ENCODE measurements at places on chromosomes 16 and 17. TPM values are rescaled to one million over a fixed set of nuclear protein-coding genes. Genes with fewer than 3 reads are reported as not detected.

The ESRP2 gene
- 65.6 TPM for total RNA-seq

DNA sequence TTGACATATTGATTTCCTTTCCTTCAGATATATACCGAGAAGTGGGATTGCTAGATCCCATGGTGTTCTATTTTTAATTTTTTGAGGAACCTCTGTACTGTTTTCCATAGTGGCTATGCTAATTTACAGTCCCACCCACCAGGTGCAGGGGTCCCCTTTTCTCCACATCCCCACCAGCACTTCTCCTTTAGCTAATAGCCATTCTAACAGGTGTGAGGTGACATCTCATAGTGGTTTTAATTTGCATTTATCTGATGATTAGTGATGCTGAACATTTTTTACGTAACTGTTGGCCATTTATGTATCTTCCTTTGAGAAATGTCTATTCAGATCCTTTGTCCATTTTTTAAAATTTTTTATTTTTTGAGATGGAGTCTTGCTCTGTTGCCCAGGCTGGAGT lies 93.9 kb downstream of the SDR42E1 start:
- no peak for DNase-seq

The HSDL1 gene
- total RNA-seq = 22.9 TPM

- no peak for DNase-seq
These were observed 2.6 kb upstream of the ACSM3 start for GRCh38 chr16:20761175-20761574.

- DNase-seq = no peak
These were observed 39.1 kb downstream of the SPOP start for GRCh38 chr17:49638818-49639217.

GRCh38 chr17:42457107-42457792 lies 1.4 kb upstream of the ATP6V0A1 start:
- no peak for DNase-seq

DNA sequence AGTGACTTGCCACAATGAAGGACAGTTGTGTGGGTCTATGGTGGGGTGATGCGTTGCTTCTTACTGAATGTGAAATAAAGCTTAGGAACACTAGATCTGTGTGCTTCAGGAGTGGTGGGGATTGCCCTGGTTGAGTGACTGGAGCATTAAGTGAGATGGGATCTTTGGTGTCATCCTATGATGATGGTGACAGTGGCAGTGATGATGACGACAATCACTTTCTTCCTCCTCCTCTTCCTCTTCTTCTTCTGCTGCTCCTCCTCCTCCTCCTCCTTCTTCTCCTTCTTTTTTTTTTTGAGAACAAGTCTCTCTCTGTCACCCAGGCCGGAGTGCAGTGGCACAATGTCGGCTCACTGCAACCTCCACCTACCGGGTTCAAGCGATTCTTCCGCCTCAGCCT lies 396.8 kb downstream of the SEC14L1 start:
- DNase-seq = no peak

The MINK1 gene
- 204 TPM for total RNA-seq

The RNF135 gene
- total RNA-seq = 8.8 TPM

GRCh38 chr17:65092262-65092661 lies 35.7 kb upstream of the GNA13 start:
- DNase-seq = no peak

DNA sequence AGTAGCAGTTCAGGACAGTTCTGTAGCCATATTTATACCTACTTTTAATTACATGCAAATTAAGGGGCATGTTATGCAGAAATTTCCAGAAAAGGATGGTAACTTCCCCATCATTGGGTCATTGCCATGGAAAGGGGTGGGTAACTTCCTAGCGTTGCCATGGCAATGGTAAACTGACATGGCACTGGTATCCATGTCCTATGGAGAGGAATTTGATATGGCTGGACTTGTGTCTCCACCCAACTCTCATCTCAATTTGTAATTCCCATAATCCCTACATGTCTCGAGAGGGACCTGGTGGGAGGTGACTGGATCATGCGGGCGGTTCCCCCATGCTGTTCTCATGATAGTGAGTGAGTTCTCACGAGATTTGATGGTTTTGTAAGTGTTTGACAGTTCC lies 35.6 kb upstream of the CACNG4 start:
- no peak for DNase-seq

The KRTAP9-2 gene
- total RNA-seq = not detected

- no peak for DNase-seq
These were observed 57.0 kb downstream of the FOXL1 start for GRCh38 chr16:86635176-86635876.

The ALDH3A1 gene
- total RNA-seq = 0.77 TPM

GRCh38 chr17:5943982-5944381 lies 126.2 kb upstream of the WSCD1 start:
- no peak for DNase-seq

GRCh38 chr16:66547101-66547989 lies 2.6 kb downstream of the TK2 start:
- DNase-seq = no peak

The CD300LF gene
- total RNA-seq = not detected

- DNase-seq = peak; percentile 39
These were observed 48.8 kb upstream of the SDK2 start for GRCh38 chr17:73693071-73693470.

- DNase-seq = no peak
These were observed 3.0 kb upstream of the ZNF213 start for GRCh38 chr16:3131755-3132377.

The KRTAP4-6 gene
- not detected for total RNA-seq

- no peak for DNase-seq
These were observed 136.0 kb upstream of the TNRC6C start for GRCh38 chr17:77822302-77823030.

- no peak for DNase-seq
These were observed 3.1 kb upstream of the BANP start for GRCh38 chr16:87948119-87948545.

DNA sequence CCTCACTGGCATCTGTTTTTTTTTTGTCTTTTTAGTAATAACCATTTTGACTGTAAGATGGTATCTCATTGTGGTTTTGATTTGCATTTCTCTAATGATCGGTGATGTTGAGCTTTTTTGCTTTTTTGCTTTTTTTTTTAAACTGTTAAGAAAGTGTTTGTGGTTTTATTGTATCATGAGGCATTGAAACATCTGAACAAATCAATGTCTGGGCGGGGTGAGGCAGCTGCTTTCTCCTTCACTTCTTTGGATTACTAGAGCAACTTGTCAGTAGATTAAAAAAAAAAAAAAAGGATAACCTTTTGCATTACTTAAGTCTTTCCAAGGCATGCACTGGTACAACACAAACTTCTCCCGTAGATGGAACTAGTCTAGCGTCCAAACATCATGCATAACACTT lies 191.7 kb downstream of the CEP112 start:
- DNase-seq = no peak

- no peak for DNase-seq
These were observed 156.9 kb upstream of the CES5A start for GRCh38 chr16:56032072-56032471.

The ICAM2 gene
- total RNA-seq = 1.2 TPM

GRCh38 chr16:70483426-70483825 lies 29.0 kb downstream of the FCSK start:
- no peak for DNase-seq

GRCh38 chr17:48308581-48308980 lies 121.4 kb downstream of the SKAP1 start:
- DNase-seq = no peak

- no peak for DNase-seq
These were observed 38.8 kb downstream of the CLEC16A start for GRCh38 chr16:10983159-10983558.

- DNase-seq = no peak
These were observed 9.2 kb downstream of the STAT3 start for GRCh38 chr17:42378959-42379594.

DNA sequence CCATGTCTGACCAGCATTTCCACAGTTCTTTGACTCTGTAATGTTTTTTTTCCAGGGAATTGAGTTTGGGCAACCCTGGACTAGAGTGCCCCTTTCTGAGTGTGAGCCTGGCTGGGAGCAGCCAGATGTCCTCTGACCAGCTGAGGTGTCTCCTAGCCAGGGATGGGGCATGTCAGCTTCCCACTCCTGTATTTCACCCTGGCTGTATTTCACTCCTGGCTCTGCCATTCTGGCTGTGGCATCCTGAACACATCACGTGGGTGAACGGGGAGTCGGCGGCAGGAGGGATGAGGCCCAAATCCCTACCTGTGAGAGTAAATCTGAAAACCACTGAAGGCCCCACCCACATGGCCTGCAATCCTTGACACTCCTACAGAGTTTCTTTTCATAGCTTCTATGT lies 31.3 kb downstream of the KDM8 start:
- DNase-seq = no peak

The NLRP1 gene
- total RNA-seq = 19.7 TPM

DNA sequence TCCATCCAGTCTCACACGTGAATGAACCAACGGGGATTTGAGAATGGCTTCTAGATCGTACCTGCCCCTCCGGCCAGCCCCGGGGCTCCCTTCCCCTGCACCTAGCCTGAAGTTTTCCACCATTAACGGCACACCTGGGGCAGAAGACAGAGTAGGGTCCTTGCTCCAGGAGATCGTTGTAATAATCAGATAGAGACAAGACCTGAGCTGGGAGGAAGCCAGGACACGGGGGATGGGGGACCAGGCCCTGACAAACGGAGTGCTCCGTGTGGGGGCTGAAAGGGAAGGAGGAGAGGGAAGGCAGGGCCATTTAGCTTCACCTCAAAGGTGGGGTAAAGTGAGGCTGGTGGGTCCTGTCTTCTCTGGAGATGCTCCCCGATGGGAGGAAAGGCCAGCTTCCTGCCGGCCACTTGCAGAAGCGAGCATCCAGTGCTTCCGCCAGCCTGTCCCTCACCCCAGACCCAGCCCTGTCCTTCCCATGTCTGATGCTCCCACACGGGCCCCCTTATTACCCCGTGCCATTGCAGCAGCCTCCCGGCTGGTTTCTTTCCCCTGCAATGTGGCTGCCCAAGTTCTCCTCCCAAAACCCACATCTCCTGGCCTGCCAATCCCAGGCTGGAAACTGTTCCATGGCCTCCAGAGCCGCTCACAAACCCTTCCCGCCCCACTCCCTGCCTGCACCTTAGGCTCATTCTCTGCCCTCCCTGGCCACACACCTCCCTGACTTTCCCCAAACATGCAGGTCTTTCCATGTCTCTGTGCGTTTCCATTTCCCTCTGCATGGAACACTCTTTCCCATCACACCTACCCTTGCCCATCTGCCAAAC lies 79.3 kb downstream of the MRC2 start:
- no peak for DNase-seq

DNA sequence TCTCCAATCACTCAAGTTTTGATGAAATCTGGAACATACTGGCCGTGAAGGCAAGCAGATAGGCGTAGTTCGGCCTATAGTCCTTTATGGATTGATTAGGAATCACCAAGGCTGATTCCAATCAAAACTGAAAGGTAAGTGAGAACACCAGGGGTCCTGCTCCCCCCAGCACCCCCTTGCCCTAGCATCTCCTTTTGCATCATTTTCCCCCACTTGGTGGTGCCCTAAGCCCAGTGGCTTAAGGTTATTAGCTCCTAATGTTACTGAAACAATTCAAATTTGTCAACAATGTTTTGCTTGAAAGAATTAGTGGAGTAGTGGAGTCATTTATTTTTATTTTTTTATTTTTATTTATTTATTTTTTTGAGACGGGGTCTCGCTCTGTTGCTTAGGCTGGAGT lies 4.9 kb downstream of the SLFN14 start:
- DNase-seq = no peak

GRCh38 chr17:33494151-33494550 lies 201.1 kb upstream of the ASIC2 start:
- DNase-seq = no peak

- DNase-seq = no peak
These were observed 1.5 kb upstream of the ELOB start for GRCh38 chr16:2778630-2778958.

- DNase-seq = no peak
These were observed 62.7 kb downstream of the KNOP1 start for GRCh38 chr16:19655242-19655777.

The TBC1D3H gene
- total RNA-seq = not detected

GRCh38 chr17:50022463-50023130 lies 27.6 kb upstream of the DLX3 start:
- DNase-seq = peak; percentile 22
